ENCODE measurements at places on chromosomes 13 and 19.

- no peak for DNase-seq
Observed at GRCh38 chr13:103957939-103958338, 891.7 kb upstream of the SLC10A2 start.

GRCh38 chr19:12789098-12789903 lies 2.0 kb upstream of the JUNB start:
- no peak for DNase-seq

- DNase-seq, result no peak
Observed at GRCh38 chr13:110557082-110557481, 4.4 kb downstream of the RAB20 start.

DNA sequence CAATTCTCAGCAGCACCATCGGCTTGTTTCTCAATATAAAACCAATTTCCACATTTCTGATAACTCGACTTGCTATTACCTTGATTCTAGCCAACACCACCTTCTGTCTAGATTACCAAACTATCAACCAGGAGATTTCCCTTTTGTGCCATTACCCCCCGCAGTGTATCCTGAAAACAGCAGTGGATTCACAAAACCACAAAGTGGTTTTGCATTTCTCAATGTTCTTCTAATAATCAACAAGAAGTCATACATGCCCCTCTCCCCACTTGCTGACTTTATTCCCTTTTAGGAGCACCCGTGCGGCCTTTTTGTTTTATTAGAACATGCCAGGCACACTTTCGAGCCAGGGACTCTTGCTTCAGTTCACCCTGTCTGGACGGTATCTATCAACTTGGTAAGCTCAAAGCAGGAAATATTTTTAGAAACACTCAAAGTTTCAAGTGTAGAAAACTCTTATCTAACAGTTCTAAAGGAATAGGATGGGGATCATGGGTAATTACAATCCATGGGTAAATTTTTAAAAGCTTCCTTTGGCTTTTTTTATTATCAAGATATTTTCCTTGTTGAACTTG lies 967.4 kb downstream of the EFNB2 start:
- DNase-seq, result no peak

DNA sequence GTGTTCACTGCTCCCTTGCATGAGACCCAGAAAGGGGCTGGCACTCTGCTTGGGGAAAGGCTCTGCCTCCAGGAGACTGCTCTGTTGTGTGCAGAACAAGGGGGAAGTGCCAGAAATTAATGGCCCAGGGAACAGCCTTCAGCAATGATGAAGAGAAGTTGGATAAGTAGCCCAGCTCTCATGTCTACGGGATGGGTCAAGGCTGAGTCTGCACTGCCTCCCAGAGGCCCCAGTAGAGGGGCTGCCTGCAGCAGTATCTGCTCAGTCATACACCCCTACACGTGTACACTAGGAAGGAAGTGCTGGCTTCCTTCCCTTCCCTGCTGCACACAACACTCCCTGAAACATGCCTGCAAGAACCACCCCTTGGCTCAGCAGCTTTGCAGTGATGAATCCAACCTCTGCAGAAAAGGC lies 54.6 kb upstream of the URI1 start:
- DNase-seq, result peak; percentile 24

GRCh38 chr13:28128926-28129325 lies 9.4 kb upstream of the PAN3 start:
- peak; percentile 14 for DNase-seq

- DNase-seq, result no peak
Observed at GRCh38 chr19:16363133-16363851, 38.7 kb downstream of the KLF2 start.

GRCh38 chr19:11007962-11008532 lies 47.2 kb downstream of the SMARCA4 start:
- DNase-seq, result no peak

DNA sequence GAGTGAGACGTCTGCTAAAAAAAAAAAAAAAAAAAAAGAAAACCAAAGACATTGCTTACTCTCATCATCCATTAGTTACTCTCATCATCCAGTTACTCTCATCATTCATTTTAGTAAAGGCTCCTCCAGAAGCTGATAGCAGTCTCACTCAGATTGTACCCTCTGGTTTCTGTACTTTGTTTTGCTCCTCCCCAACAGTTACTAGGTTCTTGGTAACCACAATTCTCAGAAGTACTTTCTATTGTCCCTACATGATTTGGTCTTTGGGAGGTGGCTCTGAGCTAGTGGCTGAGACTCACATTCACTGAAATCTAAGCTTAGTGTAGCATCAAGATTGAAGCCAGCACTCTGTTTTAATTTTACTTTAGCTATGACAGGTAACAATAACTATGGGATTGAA lies 14.3 kb downstream of the ERICH4 start:
- no peak for DNase-seq

DNA sequence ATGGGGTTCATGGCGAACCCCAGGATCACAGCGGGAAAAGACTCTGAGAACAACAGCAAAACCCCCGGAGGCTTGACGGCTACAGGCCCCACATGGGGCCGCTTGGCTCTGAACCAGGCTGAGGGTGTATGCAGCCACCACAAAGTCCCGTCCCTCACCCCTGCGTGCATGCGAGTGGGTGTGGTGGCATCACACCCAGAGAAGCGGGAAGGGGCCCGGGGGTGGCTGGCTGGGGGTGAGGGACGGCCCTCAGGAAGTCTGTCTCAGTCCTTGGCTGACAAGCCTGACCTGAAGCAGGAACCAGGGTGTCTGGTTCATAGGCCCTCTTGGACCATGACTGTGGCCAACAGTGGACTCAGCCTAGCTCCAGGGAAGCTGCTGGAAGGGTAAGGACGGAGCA lies 34.2 kb downstream of the CEBPG start:
- no peak for DNase-seq

GRCh38 chr13:113902481-113902880 lies 38.6 kb upstream of the GAS6 start:
- no peak for DNase-seq

- no peak for DNase-seq
Observed at GRCh38 chr19:5785423-5785822, 877 bp upstream of the PRR22 start.

- DNase-seq, result no peak
Observed at GRCh38 chr13:80705371-80706163, 364.6 kb upstream of the SPRY2 start.

DNA sequence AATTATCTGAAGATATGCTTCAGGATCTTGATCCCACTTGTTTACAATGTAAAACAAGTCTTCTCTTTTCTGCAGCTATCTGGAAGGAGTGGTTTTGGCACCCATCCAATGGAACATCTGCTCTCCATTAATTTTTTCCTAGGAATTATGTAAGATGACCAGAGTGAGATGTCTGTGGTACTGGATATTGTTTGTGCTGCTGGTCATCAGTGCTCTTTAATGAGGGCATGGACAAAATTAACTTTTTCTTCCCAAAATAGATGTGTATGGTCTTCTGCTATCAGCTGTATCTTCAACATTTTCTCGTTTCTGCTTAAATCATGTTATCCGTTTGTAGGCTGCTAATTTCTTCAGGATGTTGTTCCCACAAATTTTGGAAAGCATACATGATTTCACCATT lies 415.4 kb upstream of the KLHL1 start:
- no peak for DNase-seq

GRCh38 chr13:28246891-28247290 lies 108.5 kb downstream of the PAN3 start:
- no peak for DNase-seq

- DNase-seq, result no peak
Observed at GRCh38 chr19:28359431-28360414, 853.2 kb downstream of the UQCRFS1 start.
